ENCODE measurements at places on chromosomes 12 and 14. TPM values are rescaled to one million over a fixed set of nuclear protein-coding genes. Genes with fewer than 3 reads are reported as not detected.

Gene NYNRIN
- 0.04 TPM for polyA plus RNA-seq

Gene AACS
- polyA plus RNA-seq = 6.1 TPM

Gene TEX22
- polyA plus RNA-seq = 1.7 TPM

Gene CMTM5
- 0.18 TPM for polyA plus RNA-seq

Gene TEX52
- not detected for polyA plus RNA-seq

Gene MYO1H
- polyA plus RNA-seq = not detected

Gene NELL2
- 0.22 TPM for polyA plus RNA-seq

Gene ARHGEF40
- 0.53 TPM for polyA plus RNA-seq

Gene VDR
- polyA plus RNA-seq = 0.75 TPM

Gene LTBP2
- 0.52 TPM for polyA plus RNA-seq

Gene PLD4
- polyA plus RNA-seq = 91.2 TPM

Gene CAND1
- 14.8 TPM for polyA plus RNA-seq

Gene CLEC7A
- 3.4 TPM for polyA plus RNA-seq

Gene NGB
- polyA plus RNA-seq = not detected

Gene KRT75
- polyA plus RNA-seq = not detected

Gene MANSC1
- polyA plus RNA-seq = 0.19 TPM

Gene RNF212B
- not detected for polyA plus RNA-seq

Gene ADAMTS20
- polyA plus RNA-seq = not detected

Gene KCNJ8
- not detected for polyA plus RNA-seq

Gene RASSF9
- not detected for polyA plus RNA-seq

Gene DEGS2
- 1.4 TPM for polyA plus RNA-seq

Gene CYP27B1
- polyA plus RNA-seq = 0.66 TPM

Gene MANSC4
- polyA plus RNA-seq = 0.25 TPM

Gene NUDT14
- 17.4 TPM for polyA plus RNA-seq

Gene B3GNT4
- polyA plus RNA-seq = not detected

Gene INSM2
- polyA plus RNA-seq = not detected

Gene TRIM9
- 0.24 TPM for polyA plus RNA-seq

Gene TCL1B
- polyA plus RNA-seq = 15.8 TPM

Gene FSCB
- not detected for polyA plus RNA-seq

Gene CCDC175
- polyA plus RNA-seq = not detected

Gene ACTR6
- polyA plus RNA-seq = 10.1 TPM

Gene HSPB8
- polyA plus RNA-seq = not detected

Gene KRT78
- polyA plus RNA-seq = not detected

Gene DIP2B
- 21.3 TPM for polyA plus RNA-seq

Gene HOXC9
- not detected for polyA plus RNA-seq

Gene TAS2R7
- polyA plus RNA-seq = not detected

Gene FBLN5
- 0.31 TPM for polyA plus RNA-seq

Gene ATN1
- polyA plus RNA-seq = 21.0 TPM

Gene ESPL1
- polyA plus RNA-seq = 1.1 TPM

Gene TPH2
- not detected for polyA plus RNA-seq

Gene OVCH1
- polyA plus RNA-seq = not detected

Gene MAX
- 130 TPM for polyA plus RNA-seq

Gene TAMALIN
- polyA plus RNA-seq = 448 TPM

Gene KCNH5
- polyA plus RNA-seq = not detected

Gene TMBIM4
- polyA plus RNA-seq = 85.1 TPM

Gene SRGAP1
- polyA plus RNA-seq = under 0.01 TPM

Gene FAM186B
- 0.13 TPM for polyA plus RNA-seq

Gene TAS2R42
- polyA plus RNA-seq = not detected

Gene PRPH
- not detected for polyA plus RNA-seq

Gene EID3
- polyA plus RNA-seq = 9.4 TPM

Gene MDGA2
- polyA plus RNA-seq = not detected

Gene KRT86
- polyA plus RNA-seq = not detected

Gene VASH1
- polyA plus RNA-seq = 6.3 TPM

Gene SLC5A8
- polyA plus RNA-seq = not detected
